ENCODE measurements at places on chromosomes 2 and 18.
A peak's percentile ranks its signal among the peaks of the same experiment; 100 is the strongest.

DNA sequence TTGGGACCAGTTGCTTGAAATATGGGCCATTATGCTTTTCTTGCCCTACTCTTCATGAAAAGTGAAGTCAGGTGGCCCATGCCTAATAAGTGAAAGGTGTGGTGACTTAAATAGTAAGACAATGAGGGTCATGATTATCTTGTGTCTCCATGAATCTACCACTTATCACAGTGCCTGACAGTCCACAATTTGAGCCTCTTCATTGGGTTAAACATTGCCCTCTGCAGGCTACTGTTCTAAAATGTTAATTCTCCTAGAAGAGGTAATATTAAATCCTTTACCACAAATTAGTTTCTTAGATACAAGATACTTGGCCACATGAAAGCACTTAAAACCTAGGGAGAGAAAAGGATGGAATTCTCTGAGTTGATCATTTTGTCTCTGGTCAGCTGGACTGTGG lies 4.0 kb downstream of the EGR4 start:
- no peak for DNase-seq

- no peak for DNase-seq
Measured at GRCh38 chr2:205750797-205751196, 68.5 kb downstream of the NRP2 start.

- no peak for DNase-seq
Measured at GRCh38 chr18:79336556-79337142, 59.1 kb upstream of the NFATC1 start.

GRCh38 chr2:67159929-67160328 lies 237.2 kb upstream of the ETAA1 start:
- DNase-seq = no peak

- DNase-seq = no peak
Measured at GRCh38 chr2:29281916-29282247, 166.7 kb downstream of the CLIP4 start.

- no peak for DNase-seq
Measured at GRCh38 chr2:217843324-217843723, 159.5 kb downstream of the TNS1 start.

- no peak for DNase-seq
Measured at GRCh38 chr18:50472941-50473340, 86.9 kb upstream of the MAPK4 start.

DNA sequence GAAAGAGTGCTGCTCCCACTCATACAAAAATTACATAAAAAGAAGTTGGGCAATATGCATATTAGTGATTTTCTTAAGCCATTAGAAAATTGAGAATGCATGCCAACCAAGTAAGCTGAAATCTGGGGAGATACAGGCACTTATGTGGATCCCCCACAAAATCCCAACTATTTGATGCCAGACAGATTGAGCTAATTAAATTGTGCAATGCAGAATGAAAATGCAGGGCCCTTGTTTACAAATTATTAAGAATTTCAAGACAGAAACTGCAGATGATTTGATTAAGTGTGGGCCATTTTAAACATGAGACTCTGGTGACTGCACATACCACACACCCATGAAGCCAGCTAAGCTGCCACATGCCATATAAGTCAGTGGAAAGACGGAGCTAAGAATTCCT lies 554.5 kb downstream of the CBLN2 start:
- DNase-seq = no peak

DNA sequence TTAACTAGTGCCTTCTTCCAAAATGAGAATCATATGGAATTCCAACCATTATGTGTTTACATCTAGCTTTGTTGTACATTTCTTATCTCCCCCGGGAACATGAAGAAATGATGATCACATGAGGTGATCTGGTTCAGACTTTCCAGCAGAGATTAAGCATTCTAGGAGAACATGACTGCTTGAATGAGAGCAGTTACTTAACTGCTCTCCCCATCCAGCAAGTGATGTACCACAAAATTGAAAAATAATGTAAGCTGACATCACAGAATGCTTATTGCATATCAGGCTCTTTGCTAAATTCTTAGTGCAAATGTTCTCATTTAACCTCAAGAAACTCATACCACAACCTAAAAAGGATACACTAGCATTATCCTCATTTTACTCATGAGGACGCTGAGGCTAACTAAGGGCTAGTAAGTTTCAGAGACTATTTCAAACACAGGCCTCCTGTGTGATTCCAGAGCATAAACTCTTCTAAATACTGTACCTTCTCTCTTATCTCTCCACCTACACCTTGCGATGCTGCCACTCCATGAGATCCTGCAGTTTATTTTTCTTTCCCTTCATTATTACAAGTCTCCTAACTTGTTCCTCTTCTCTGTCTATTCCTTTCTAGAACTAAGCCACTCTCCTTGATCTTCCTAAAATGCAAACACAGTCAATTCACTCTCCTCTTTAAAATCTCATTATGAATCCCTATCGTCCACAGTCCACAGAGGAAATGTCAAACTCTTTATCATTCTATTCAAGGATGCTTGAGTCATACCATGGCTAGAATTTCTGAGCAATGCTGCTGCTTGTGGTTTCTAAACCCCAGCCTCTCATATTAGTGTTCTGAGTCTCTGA lies 1224.8 kb upstream of the ZEB2 start:
- no peak for DNase-seq

GRCh38 chr2:144524118-144525009 lies 4.4 kb upstream of the ZEB2 start:
- no peak for DNase-seq

- peak; percentile 16 for DNase-seq
Measured at GRCh38 chr2:182522405-182522896, 95.6 kb upstream of the PDE1A start.

DNA sequence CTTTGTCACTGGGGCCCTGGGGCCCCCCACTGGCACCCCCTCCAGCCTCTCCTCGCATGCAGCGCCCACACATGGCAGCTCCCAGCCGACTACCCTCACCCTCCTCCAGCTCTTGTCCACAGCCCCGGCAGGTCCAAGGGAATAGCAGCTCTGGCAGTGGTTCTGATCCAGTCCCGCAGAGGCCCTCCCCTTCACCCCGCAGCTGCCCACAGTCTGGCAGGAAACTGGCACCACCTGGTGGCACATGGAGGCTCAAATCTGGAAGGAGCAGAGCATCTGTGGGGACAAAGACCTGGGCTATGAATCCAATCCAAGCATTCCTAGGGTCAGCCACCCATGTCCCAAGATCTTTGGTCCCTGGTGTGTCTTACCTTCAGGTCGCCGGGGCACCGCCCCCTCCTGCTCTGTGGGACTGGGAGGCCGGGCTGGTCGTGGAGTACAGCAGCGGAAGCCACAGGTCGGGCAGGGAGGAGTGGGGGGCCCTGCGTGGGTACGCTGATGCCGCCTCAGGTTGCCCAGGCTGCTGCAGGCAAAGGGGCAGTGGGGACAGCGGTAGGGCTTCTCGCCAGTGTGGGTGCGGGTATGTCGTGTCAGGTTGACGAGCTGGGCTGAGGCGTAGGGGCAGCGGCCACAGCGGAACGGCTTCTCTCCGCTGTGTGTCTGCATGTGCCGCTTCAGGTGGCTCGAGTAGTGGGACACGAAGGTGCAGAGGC lies 2.3 kb downstream of the ZNF513 start:
- no peak for DNase-seq

GRCh38 chr2:40256649-40257048 lies 195.2 kb downstream of the SLC8A1 start:
- DNase-seq = no peak

- no peak for DNase-seq
Measured at GRCh38 chr18:21739604-21740537, 721 bp upstream of the MIB1 start.

DNA sequence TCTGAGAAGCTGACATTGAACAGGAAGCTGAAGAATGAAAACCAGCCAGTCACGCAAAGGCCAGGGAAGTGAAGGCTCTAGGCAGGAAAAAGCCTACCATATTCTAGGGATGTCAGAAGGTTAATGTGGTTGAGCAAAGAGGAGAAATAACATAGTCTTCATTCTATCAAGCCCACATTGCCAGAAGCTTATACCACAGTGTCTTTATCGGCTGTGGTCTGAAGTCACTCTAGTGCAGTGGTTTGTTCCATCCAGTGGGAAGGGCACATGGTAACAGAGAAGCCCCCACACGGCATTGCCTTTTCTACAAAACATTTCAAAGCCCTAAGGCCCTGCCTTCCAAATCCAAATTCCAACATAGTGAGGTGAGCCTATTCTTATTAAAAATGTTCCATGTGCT lies 311.3 kb downstream of the TNS1 start:
- DNase-seq = no peak

- no peak for DNase-seq
Measured at GRCh38 chr2:46246790-46247189, 50.4 kb upstream of the EPAS1 start.

- no peak for DNase-seq
Measured at GRCh38 chr18:614193-614592, 17.4 kb downstream of the CLUL1 start.

GRCh38 chr18:2905854-2906703 lies 59.3 kb downstream of the EMILIN2 start:
- no peak for DNase-seq

DNA sequence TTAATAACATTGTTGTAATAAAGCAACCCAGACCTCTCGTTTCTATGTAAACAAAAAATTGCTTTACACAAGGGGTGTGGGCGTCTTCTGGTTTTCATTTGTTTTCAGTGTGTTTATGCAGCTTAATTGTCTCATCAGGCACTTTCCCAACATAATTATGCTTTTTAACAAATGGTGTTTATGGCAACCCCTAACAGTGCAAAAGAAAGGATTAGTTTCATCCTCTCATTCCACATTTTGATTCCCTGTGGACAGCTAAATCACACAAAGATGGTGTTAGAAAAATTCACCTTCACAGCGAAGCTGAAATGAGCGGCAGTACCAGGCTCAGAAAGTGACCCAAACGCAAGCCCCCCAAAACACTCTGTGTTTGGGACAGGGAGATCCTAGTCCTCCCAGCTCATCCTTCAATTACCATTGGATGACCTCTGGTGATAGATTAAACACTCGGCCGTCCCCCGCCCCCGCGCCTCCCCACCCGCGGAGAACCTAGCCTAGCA lies 724 bp downstream of the FTCDNL1 start:
- DNase-seq = no peak

DNA sequence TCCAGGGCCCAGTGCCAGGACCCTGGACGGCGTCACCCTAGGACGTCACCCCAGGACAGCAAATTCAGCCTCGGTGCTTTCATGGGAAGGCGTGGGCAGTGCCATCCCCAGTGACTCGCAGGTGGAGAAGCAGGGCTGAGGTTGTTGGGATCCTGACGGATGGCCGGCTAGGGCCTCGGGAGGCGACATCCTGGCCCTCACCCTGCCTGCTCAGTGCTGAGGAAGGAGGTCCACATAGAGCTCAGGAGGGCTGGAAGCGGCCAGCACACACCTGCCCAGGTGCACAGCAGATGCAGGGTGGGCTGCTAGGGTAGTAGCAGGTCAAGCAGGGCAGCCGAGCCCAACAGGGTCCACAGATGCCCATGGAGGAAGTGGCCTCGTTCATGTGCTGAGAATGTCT lies 482.0 kb upstream of the SALL3 start:
- DNase-seq = no peak

- no peak for DNase-seq
Measured at GRCh38 chr2:174827371-174828369, 63.4 kb upstream of the CHRNA1 start.

- DNase-seq = no peak
Measured at GRCh38 chr2:11030909-11031308, 119.2 kb downstream of the KCNF1 start.

DNA sequence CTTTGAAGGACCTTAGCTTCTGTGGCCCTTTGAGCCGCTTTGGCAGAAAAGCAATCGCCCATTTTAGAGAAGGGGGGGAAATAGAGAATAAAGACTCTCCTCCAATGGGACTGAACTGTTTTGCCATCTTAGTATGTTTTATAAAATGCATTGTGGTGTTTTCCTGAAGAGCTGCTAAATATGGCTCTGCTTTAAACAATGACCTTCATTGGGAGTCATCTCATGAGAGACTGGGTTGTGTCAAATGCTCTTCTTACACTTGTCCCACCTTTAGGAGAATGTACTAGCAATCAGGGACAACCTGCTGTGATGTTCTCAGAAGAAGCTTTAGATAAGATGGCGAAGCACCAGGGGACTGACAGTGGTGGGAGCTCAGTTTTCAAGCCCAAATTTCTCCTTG lies 418.9 kb upstream of the POU3F3 start:
- no peak for DNase-seq

- DNase-seq = no peak
Measured at GRCh38 chr18:56709463-56709862, 58.3 kb downstream of the WDR7 start.

GRCh38 chr2:3661149-3661660 lies 3.2 kb downstream of the ALLC start:
- no peak for DNase-seq

Data from NCI-H1092 (cell line).